ENCODE measurements at places on chromosomes 6 and 20.

- DNase-seq, result no peak
These were observed 43.4 kb upstream of the TRAM2 start for GRCh38 chr6:52620055-52620905.

DNA sequence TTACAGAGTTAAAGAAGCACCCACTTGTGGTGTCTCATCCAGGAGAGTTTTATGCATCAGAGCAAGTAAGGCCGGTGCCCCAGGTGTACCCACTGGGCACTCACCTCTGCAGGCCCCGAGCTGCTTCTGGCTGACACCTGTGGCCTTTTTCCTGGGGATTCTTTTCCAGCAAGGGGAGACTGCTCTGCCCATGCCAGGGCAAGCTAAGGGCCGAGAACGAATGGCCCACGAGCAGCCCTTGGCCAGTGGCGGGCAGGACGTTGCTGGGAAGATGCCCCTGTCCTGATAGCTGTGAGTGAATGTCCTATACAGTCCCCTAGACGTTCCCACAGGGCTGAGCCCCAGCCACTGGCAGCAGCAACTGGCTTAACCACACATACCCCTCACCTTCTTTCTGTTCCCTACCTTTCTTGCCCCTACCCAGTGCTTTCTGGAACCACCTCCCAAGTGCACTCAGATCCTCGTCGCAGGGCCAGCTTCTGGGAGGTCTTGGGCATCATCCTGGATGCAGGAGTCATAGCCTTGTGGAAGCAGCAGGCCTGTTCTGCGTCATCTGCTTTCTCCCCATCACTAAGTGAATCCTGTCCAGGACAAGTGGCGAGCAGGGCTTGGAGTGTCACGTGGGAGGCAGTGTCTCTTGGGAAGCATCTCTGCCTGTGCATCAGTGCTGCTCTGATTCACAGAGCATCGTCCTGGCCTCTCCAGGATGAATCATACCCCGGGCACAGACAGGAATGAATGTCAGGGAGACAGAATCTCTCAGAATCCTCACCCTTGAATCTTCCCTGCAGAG is 32.5 kb downstream of the SYNDIG1 start:
- no peak for DNase-seq

GRCh38 chr20:16588241-16588640 is 15.0 kb upstream of the KIF16B start:
- no peak for DNase-seq

DNA sequence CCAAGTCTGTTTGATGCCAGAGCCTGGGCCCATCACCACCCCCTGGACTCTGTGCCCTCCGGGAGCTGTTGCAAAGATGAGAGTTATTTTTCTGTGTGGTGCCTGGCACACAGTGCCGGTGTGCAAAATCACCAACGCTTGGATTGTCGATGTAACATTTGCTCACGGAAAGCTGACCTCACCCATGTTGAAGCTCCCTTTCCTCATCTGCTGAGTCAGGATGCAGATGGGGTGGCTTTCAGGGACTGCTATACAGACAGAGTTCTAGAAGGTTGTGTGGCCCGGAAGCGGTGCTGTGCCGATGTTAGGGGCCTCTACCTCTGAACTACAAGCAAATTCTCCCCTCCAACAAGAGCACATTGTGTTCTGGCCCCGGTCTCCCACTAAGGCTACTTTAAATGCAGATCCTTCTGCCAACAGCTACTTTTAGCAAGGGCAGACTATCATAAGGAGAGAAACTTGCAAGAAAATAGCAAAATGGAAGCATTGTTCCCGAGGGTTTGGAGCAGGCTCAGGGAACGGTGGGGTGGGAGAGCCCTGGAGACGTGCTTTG is 34.0 kb downstream of the EYA2 start:
- DNase-seq, result peak; percentile 40

- no peak for DNase-seq
These were observed 42.2 kb downstream of the ZNF292 start for GRCh38 chr6:87197547-87197946.

GRCh38 chr6:345747-346385 is 45.7 kb upstream of the IRF4 start:
- DNase-seq, result peak; percentile 44

- no peak for DNase-seq
These were observed 19.8 kb upstream of the C6orf62 start for GRCh38 chr6:24738741-24739140.

GRCh38 chr6:43093436-43094289 is 17.5 kb downstream of the PTK7 start:
- DNase-seq, result no peak

DNA sequence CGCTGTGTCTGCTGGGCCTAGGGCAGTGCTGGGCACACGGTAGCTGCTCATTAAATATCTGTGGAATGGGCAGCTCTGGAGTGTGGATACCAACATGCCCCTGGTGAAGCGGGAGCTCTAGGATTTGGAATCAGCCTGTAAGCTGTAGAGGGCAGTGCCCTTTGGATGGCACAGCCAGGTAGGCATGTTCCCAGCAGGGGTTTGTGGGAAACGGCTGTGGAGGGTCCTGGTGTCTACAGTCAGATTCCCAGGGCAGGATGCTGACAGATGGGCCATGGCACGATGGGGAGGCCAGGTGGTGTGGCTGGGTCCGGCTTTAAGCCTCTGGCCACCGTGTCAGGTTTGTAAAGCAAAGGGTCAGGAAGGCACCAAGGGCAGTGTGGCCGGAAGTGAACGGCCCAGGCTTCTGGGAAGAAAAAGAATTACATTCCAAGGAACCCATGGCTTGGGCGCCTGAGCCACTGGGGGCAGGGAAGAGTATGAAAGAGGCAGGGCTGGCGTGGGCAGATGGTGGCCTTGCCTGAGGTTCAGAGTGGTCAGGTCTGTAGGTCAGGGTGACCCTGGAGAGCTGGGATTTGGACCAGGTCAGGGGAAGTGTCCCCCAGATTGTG is 44.8 kb downstream of the UBE2V1 start:
- DNase-seq, result no peak

GRCh38 chr6:11139051-11139960 is 27.8 kb upstream of the ERVFRD-1 start:
- DNase-seq, result no peak

- no peak for DNase-seq
These were observed 15.7 kb upstream of the MRAP2 start for GRCh38 chr6:84017709-84018452.

- DNase-seq, result peak; percentile 76
These were observed 14.3 kb downstream of the PHACTR2 start for GRCh38 chr6:143691900-143692636.

- peak; percentile 39 for DNase-seq
These were observed 3.4 kb upstream of the TBC1D7 start for GRCh38 chr6:13331516-13332348.

- DNase-seq, result no peak
These were observed 36.6 kb downstream of the ABHD12 start for GRCh38 chr20:25353747-25354705.

DNA sequence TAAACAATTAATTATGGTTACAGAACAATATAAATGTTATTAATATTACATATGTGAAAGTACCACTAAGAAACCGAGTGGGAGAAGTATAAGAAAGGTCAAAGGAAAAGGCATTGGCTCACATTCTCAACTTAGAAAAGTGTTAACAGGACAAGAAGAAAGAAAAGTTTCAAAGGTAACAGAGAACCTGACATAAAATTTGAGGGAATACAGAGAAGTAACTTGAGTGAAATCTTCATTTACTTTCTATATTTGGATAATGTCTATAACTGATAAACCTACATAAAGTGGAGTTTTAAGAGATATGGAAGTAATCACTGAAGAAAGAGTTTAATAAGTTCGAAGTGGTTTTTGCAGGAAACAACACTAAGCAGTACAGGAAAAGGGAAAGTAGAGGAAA is 30.1 kb downstream of the REPS1 start:
- no peak for DNase-seq

- DNase-seq, result no peak
These were observed 47.6 kb downstream of the AGPAT4 start for GRCh38 chr6:161226009-161226964.

DNA sequence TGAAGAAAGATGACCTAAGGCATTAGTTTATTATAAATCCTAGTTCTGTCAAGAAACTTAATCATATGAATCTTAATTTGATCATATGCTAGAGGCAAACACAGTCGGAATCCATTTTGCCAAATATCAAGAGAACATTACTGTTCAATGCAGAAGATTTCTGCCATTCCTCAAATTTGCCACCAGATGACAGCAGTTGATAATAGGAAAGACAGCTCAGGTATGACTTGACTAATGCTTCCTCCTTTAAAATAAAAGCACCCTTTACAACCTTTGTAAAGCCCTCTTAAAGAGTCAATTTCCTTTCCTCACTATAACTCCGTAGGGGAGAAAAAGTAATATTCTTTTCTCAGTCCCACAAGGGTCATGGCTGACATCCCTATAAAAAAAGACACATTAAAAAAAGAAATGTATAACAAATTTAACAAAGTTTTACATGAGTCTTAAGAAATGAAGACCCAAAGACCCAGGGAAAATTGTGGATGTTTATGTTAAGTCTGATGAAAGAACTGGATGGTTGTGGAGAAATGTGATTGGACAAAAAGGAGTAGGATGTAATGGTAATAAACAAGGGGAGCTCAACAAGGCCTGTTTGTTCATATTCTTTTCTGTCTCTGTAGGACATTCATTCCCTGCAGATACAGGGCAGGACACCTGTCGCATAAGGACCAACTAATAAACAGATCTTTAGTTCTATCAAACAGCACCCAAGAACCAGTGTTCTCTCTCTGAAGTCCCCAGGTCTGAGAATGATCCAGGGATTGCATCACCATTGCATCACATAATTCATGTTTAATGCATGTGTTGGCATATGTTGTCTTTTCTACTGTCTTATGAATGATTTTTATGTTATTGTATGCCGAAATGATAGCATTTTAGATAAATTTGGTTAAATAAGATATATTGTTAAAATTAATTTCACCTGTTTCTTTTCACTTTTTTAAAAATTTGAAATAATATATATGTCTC is 23.0 kb upstream of the IL17A start:
- DNase-seq, result no peak

DNA sequence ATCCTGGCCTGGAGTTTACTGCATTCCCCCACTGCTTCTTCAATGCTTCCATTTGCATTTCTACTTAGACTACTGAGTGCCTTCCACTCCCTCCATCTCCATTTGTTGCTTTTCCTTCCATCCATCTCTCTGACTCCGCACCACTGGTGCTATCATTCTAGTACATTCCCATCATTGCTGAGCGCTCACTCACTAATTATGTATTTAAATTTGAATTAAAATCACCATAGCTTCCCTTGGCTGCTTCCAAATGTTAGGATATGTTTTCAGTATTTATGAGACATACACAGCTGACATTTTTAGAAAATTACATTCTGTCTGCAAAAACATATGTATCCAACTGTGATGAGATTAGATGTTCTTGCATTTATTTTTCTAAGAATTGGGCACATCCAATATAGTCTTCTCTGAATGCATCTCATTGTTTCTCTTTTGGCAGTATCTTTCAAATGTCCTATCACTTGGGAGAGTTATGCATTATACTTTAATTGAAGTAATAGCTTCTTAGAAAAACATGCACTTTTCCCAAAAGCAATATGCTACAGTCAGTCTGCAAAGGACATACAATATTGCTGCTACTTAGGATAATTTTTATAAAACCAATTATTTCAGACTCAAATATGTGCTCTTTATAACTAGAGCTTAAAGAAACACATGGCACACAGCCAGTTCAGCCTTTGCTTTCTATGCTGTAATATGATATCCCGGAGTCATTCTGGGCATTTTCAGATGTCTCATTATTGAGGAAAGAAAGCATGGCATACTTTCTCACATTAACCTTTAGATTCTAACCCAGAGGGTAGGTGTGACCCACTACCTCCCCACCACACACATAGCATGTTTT is 12.1 kb upstream of the COL21A1 start:
- peak; percentile 90 for DNase-seq

GRCh38 chr20:10521068-10521831 is 86.1 kb downstream of the SLX4IP start:
- DNase-seq, result no peak

DNA sequence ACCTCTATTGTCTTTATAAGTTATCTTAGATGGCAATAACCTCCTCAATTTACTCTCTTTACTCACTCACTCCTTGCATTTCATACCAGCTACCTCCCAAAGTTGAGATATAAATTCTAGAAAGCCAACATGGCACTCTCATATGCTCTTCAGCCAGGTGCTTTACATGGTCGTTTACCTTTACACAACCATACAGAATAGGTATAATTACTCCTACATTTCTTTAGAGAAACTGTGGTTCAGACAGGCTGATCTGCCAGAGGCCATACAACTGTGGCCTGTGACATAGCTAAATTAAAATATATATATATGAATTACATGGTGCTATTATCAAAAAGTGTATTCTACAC is 45.7 kb downstream of the HBS1L start:
- no peak for DNase-seq
